ENCODE measurements at places on chromosomes 7 and 10.

DNA sequence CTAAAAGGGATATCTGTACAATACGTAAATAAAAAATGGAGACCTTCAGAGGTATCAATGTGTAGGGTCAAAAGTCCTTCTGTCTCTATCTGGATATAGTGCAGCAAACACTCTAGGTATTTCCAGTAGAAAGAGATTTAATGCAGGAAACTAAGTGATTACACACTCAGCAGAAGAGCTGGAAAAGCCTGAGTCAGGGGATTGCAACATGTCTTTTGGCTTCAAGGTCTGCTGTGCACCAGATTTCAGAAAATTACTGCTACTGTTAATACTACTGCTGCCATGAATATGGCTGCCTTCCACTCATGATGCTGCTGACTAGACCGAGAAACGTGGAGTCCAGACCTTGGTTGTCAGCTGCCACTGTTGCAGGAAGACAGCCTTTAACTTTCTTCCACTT is 94.9 kb upstream of the DLX6 start:
- no peak for DNase-seq

- DNase-seq = no peak
Observed at GRCh38 chr10:124996127-124996853, 54.4 kb downstream of the ZRANB1 start.

DNA sequence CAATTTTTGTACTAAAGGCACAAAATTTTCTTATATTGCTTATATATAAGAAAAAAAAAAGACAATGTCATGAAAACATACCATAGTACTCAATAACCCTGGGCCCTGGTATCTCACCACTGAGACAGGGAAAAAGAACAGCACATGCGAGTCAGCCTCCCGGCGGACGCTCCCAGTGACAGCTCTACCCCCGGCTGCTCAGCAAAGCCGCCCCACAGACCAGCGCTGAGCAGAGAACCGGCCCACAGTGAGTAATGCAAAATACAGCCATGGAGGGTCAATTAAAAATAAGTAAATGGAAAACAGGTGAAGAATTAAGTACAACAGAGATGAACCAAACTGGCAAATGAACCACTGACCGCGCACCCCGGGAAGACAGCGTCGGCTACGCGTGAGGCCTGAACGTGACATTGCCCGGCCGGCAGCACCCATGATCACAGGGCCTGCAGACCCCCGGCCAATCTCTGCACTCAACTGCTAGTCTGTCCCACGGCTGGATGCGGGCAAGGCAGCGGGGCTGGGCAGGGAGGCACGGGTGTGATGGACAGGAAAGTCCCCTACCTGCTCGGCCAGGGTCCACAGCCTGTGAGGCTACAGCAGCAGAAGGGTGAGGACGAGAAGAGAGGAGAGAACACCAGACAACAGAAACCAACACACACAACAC is 175.9 kb downstream of the ZMYND11 start:
- no peak for DNase-seq

GRCh38 chr10:119412244-119413092 is 130.1 kb downstream of the RGS10 start:
- DNase-seq = no peak

DNA sequence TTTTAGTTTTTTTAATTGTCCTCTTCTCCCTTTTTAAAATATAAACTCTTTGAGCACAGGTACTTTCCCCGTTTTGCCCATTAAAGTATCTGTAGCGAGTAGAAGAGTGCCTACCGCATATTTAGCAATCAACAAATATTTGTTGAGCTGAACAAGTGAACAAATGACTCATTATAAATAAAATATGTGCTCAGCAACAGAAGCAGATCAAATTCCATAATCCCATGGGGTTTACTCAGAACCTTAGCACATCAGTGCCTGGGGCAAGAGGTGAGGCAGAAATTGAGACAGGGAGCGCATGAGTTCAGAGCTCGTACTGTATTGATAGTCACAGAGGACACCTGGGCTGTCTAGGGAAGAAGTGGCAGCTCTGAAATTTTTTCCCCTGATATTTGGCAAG is 161.0 kb downstream of the SEM1 start:
- DNase-seq = peak; percentile 82

GRCh38 chr10:1981976-1982375 is 244.7 kb upstream of the ADARB2 start:
- DNase-seq = no peak

GRCh38 chr10:79360499-79361342 is 13.5 kb downstream of the PPIF start:
- DNase-seq = no peak

- no peak for DNase-seq
Observed at GRCh38 chr10:81096558-81096957, 558.9 kb downstream of the SH2D4B start.

DNA sequence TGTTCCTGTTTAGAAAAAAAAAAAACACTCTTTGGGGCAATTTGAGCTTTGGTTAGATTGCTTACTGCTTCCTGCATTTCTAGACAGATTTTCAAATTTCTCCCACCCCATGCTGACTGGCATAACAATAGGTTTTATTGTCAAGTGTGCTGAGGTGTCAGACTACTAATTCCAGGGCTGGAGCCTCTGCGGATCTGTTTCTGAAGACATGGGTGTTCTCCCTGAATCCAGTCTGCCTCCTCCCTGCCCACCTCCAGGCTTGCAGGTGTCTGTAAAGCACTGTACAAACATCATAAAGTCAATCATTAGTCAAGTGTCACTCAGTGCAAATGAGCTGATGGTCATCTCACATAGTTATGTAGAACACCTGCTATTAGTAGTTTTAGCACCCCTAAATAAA is 292.4 kb downstream of the GATA3 start:
- DNase-seq = no peak

- DNase-seq = no peak
Observed at GRCh38 chr10:49076319-49076718, 39.0 kb downstream of the VSTM4 start.

GRCh38 chr10:59807629-59808620 is 54.7 kb upstream of the MRLN start:
- no peak for DNase-seq

GRCh38 chr10:67327626-67328535 is 368.1 kb downstream of the CTNNA3 start:
- DNase-seq = no peak

DNA sequence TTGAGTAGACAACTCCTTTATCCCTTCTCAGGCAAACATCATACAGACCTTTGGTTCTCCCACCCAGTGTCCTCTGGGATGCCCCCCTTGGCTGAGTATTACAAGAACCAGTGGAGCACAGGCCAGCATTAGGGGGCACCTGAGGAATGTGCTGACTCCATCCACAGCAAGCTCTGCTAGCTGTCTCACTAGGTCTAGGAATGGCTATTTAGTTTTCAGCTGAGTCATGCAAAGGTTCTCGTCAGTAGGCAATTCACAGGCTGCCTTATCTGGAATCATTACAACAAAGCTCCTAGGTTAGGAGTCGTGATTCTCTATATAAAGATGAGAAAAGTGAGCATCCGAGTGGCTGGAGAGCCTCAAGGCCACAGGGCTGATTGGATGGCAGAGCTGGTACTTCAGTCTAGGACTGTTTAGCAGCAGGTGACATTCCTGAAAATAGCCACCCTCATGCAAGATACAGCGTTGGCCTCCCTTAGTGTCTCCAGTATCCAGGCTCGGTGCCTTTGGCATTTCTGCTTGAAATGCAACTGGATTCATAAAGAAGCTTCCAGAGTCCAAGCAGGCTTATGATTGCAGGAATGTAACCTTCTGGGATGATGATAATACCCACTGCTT is 75.8 kb downstream of the CDCA7L start:
- DNase-seq = no peak

DNA sequence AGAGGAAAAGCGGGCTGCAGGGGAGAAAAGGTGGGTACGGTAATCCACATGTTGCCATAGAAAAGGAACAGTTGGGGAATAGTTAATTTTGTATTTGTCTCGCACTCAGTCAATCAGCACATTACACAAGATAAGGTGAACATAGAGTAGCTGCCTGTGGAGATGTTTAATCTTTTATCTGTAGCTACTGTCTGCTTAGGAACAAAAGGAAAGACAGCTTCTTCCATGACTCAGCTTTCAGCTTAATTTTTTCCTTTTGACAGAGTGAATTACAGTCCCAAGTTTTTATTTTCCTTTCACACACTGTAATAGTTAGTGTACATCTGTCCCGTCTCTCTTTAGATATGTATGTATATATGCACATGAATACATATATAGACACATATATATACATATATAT is 39.3 kb upstream of the PODXL start:
- no peak for DNase-seq

DNA sequence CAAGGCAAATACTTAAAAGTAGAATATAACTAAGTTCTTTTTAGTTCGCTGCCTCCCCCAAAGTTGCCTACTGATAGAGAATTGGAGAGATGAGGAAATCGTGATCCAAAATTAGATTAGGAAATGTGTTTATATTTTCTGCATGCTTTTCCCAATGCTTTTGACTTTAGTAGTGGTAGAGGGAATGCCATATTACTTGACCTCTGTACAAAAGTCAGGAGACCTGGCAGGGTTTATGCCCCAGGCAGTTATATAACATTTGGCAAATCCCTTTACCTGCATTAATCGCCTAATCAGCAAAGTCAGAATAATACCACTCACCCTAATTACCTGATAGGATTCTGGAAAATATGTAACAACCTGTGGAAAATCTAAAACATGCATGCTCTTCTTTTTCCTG is 142.9 kb downstream of the ANKRD30A start:
- no peak for DNase-seq

DNA sequence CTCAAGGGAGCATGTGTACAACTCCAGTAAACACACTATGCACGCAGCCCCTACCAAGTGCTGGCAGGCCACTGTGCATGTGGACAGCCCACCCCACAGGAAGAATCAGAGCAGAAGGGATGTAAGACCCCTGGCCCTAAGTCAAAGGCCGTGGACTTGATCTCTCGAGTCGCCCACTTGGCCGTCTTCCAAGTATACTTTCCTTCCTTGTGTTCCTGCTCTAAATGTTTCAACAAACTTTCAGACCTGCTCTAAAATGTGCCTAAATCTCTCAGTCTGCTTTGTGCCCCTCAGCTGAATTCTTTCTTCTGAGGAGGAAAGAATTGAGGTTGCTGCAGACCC is 21.1 kb upstream of the NOM1 start:
- no peak for DNase-seq

DNA sequence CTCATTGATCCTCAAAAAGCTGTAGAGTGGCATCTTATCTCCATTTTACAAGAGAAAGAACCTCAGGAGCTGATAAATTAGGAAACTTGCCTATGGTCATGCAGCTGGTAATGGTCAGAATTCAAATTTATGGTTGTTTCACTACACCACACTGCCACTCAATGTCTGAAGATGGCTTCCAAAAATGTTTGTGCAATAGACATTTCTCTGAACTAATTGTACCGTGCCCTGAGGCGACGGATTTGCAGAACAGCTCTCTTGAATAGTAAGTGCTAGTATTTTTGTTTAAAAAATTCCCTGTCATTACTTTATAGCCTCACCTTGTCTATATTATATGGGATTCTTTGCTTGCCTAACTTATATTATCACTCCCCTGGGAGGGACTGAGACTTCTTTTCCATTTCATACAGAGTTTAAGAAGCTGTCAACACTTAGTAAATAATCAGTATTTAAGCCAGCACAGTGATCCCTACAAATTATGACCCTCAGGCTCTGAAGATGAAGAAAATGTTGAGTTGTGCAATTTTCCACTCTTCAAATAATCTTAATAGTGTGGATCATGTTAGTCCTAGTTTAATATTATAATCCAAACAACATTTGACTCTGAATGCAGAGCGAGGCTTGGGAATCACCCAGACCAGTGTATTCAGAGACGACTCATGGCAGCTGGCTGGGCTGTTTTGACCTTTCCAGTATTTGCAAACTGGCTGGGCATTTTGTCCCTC is 346.6 kb downstream of the PTEN start:
- no peak for DNase-seq

GRCh38 chr7:53642361-53642760 is 606.9 kb downstream of the POM121L12 start:
- no peak for DNase-seq

- DNase-seq = no peak
Observed at GRCh38 chr7:156578978-156579430, 61.6 kb upstream of the RNF32 start.

Data from NCI-H1436 (cell line).